ENCODE measurements at places on chromosomes 2 and 18. TPM values are rescaled to one million over a fixed set of nuclear protein-coding genes. Genes with fewer than 3 reads are reported as not detected.
A peak's percentile ranks its signal among the peaks of the same experiment; 100 is the strongest.

DNA sequence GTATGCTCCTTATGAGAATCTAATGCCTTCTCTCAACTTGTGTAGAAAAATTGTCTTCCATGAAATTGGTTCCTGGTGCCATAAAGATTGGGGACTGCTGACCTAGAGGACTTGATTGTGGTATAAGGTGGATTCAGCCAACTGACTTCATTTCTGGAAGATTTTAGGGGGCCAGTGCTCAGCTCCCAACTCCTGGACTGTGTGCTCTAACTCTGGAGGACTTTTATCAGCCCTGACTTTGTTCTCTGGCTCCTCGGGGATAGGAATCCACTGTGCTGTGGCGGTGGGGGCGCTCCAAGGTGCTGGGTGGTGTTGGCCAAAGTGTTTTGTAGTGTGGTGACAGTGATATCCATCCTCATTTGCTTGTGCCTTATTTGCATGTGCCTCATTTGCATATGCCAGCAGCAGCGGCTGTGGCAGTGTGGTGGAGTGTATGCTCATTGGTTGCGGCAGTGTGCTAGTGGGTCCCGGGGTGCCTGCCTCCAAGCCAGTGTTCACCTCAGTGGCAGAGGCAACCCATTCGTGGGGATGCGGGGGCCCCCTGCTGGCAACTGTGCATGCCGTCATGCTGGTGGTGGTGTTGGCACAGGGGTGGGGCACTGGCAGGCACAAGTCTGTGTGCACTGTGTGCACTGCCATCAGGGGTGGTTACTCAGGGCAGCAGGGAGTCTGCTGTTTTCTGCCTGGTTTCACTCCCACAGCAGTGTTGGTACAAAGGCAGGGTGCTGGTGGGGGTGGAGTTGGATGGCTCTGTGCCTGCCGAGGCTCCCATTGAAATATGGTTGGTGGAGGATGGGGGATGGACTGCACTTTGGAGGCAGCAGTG lies 19.6 kb downstream of the EHBP1 start:
- peak; percentile 11 for DNase-seq

- no peak for DNase-seq
These were observed 93.4 kb downstream of the PPP1R1C start for GRCh38 chr2:182078988-182079602.

Gene SLC5A7
- total RNA-seq: not detected

- peak; percentile 30 for DNase-seq
These were observed 705 bp upstream of the TEX261 start for GRCh38 chr2:70995426-70995729.

GRCh38 chr2:218478544-218478943 lies 59.6 kb downstream of the VIL1 start:
- DNase-seq: no peak

Gene ABCG8
- not detected for total RNA-seq

DNA sequence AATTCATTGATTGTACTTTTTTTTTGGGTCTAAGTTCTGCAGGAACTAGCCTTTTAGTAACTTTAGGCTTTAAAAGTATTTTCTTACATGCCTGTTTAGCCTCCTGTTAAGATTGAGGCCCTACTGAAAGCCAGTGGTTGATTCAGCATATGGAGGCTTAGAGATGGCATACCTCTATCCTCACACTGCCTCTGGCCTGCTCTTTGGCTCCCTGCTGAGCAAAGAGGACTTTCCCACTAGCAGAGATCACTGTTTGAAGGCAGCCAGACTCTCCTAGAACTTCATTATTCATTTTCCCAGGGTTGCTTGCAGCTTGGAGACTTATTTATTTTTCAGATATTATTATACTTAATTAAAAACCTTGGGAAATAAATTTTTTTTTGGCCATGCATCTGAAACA lies 405.6 kb upstream of the MEX3C start:
- DNase-seq: no peak

Gene TNFAIP6
- total RNA-seq: not detected

DNA sequence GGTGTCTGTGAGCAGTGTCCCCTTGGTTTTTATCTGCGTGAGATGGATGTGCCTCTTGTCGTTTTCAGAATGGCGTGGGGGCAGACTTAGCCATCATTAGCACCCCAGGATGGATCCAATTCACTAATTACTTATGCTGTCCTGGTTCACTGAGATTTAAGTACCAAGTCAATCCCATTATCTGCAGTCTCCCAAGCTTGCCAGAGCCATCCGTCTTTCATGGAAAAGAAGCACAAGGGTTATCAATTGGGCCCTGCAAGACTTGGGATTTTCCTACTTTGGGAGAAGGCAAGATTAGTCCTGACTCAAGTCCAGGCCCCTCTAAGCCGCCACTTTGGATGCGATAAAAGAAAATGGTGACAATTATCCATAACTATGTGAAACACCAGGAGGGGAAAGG lies 404.0 kb downstream of the TMEM182 start:
- no peak for DNase-seq

- no peak for DNase-seq
These were observed 178.4 kb upstream of the TPO start for GRCh38 chr2:1234731-1235308.

Gene VRK2
- total RNA-seq: 42.0 TPM

- DNase-seq: no peak
These were observed 347.6 kb upstream of the SMIM21 start for GRCh38 chr18:75775121-75775520.

Gene FOXD4L1
- 0.18 TPM for total RNA-seq

GRCh38 chr2:134819334-134819733 lies 19.1 kb upstream of the ACMSD start:
- peak; percentile 67 for DNase-seq

DNA sequence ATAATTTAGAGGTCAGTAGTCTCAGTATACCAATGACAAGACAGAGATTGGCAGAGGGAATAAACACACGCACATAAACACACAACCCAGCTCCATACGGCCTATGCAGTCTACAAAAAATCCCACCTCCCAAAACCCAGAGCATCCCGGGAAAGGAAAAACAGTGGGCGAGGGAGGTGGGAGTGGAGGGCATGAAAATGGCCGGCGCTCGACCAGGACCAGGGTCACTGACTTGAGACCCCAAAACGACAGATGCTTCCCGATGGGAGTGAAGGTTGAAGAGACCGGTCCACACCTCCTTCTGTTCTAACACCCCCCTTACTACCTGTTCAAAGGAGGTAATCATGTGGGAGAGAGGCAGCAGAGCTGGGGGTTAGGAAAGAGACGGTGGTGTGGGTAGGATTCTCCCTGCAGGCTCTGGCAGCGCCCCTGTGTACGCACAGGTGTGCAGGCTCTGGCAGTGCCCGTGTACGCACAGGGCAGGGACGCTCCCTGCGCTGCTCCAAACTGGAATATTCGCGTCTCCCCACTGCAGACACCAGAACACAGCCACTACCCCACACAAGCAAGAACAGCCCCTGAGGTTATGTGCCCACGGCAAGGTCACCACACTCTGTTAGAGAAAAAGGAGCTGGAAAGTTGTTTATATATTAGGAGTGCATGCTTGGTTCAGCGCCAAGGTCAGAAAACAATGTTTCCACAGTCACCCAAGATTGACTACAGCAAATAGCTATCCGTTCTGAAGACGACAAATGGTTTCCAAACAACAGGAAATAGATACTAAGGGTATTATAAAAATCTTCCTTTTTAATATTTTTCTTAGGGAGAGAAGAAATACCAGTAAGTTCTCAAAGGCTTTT lies 67.9 kb downstream of the EIPR1 start:
- peak; percentile 68 for DNase-seq

Gene EPAS1
- total RNA-seq: 397 TPM

Gene CACNB4
- 0.30 TPM for total RNA-seq

GRCh38 chr2:100560216-100560830 lies 2.5 kb upstream of the PDCL3 start:
- DNase-seq: no peak

Gene CFC1
- not detected for total RNA-seq

DNA sequence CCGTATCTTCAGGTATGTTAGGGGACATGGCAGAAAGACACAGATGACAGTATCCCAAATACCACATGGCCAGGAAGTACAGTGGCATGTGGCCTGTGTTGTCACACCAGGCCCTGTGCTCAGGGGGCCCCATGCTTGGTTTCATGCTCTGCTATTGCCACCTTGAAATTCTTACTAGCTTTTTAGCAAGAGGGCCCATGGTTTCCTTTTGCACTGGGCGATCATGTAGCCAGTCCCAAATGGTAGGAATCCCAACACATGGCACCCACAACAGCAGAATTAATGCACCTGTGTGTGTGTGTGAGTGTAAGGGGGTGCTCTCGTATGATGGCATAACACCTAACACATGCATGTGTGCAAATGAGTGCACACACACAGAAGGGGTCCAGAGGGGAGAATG lies 39.2 kb downstream of the MYO7B start:
- DNase-seq: no peak

DNA sequence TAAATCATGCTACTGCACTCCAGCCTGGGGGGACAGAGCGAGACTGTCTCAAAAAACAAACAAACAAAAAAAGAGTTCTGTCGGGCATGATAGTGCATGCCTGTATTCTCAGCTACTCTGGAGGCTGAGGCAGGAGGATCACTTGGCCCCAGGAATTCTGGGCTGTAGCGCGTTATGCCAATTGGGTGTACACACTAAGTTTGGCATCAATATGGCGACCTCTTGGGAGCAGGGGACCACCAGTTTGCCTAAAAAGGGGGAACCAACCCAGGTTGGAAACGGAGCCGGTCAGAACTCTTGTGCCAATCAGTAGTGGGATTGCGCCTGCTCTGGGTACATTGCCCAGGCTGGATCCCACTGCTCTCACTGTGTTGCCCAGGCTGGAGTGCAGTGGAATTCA lies 49.7 kb downstream of the SDC1 start:
- DNase-seq: no peak

DNA sequence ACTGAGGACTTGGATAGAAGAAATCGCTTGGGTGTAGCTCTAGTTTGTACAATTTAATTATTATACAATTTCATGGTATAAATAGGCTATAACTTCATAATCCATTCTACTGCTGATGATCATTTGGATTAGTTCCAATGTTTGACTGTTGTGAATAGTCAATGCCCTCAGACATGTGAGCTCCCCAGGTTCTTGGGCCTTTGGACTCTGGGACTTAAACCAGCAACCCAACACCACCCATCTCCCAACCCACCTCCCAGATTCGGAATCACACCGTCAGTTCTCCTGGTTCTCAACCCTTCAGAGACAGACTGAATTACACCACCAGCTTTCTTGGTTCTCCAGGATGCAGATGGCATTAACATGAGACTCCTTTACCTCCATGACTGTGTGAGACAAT lies 84.6 kb upstream of the DNMT3A start:
- DNase-seq: no peak

DNA sequence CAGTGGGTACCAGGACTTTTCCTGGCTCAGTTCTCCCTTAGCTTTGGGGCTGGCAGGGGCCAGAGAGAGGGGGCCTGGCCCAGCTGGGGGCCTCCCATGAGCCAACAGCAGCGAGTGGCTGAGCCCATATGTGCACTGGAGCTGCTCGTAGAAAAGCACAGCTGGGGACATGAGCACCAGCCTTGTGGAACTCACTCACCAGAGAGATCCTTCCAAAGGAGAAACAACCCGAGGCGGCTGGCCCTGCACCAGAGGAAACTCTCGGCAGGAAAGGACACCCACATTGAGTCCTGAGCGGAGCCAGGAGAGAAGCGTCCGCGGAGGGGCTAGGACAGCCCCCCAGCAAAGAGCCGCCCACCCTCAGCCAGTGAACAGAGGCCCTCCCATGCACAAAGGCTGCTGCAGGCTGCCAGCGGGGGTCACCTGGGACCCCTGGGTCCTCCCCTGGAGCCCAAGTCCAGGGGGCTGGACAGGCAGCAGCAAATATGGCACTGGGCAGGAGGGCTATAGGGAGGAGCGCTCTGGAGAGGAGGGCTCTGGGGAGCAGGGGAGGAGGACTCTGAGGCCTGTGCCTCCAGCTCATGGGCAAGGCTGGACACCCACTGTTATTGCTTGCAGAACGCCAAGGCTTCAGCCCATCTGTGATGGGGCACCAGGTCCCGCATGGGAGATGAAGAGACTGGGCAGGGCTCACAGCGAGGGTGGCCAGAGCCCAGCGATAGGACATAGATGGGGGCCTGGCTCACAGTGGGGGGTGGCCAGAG lies 42.1 kb upstream of the SNED1 start:
- no peak for DNase-seq

DNA sequence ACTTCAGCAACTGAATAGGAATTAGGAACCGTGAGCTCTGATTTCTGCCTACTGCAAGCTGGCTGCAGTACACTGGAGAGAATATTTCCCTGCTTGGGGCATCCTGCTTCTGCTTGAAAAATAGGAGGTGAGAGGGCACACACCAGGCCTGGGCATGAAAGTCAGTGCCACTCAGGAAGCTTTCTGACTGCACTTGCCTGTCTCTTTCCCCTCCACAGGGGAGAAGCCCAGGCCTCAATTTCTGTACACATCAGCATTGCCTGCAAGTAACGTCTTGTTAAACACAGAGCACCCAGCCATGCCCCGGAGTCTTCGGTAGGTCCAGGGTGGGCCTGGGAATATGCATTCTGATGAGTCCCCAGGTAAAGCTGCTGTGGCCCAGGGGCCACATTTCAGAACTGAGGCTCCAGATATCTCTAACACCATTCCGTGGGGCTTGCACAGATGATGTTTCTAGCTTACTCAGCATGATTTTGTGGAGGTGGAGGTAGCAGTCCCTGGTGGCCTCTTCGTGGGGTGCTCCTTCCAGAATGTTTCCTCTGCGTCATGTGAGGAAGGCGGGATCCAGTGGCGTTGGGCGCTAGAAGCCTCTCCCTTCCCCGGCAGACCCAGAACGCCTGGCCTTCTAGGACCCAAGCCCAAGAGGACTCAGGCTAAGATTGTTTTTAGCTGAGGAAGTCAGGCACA lies 114.1 kb downstream of the ZBTB7C start:
- DNase-seq: no peak

DNA sequence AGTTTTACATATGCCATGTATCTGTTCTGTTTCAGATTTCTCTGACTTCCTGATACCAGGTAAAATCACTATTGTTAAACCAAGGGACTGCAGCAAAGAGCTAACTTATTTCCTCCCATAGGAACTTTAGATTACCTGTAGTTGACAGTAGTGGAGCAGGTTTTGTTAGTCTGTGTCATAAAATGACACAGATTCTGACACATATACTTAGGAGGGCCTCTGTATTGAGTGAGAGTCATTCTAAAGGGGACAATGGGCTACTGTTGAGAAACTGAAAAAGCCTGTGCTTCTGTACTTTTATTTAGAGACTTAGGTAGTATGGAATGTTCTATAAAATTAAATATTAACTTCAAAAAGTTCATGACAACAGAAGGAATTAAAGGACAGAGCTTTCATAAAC lies 48.2 kb downstream of the KCMF1 start:
- DNase-seq: no peak

GRCh38 chr2:23607925-23608324 lies 222.9 kb downstream of the KLHL29 start:
- DNase-seq: no peak

GRCh38 chr2:96145036-96145847 lies at the start of gene DUSP2:
TSS of gene DUSP2 (minus strand) at chr2:96145440. CDS start at chr2:96145354, 86 bp downstream.
- DNase-seq: peak; percentile 56

Gene SLC19A3
- not detected for total RNA-seq

GRCh38 chr2:99139003-99139402 lies 2.5 kb upstream of the C2orf15 start:
- DNase-seq: no peak

All from endothelial cell of umbilical vein (primary cell).